ENCODE measurements at places on chromosomes 12 and 14.
A peak's percentile ranks its signal among the peaks of the same experiment; 100 is the strongest.

DNA sequence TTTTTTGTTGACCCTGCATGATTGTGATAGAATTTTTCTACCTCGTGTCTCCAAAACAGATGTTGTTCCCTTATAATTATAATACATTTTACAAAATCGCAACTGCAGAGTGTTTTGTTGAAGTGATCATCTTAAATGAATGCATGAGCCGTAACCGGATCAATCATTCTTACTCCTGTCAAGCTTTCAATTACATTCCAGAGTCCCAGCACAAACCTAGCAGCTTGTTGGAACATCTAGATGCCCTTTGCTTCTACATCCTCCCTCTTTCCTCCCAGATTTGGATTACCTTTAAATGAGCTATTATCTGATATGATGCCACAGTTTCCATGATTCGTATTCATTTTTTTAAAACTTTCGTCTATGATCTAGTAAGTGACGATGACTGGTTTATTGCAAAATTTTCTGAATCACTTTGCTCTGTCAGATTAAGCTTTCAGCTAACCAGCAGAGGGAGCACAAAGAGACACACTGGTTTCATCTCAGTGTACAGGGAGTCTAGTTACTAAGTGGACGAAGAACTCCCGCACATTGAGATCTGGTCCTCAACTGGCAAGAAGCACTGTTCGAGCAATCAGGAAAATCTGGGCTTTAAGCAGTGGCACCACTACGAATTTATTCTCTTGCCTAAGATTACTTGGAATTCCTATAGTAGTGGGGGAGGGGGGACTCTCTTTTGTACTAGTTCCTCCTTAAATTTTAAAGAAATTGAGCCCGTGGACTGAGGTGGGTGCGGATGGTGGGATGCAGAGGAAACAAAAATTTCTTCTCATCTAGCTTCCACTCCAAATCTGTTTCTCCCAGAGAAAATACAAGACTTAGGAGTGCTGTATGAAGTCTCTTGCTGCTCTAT, 40.9 kb downstream of the TSHR start:
- DNase-seq = peak; percentile 74

DNA sequence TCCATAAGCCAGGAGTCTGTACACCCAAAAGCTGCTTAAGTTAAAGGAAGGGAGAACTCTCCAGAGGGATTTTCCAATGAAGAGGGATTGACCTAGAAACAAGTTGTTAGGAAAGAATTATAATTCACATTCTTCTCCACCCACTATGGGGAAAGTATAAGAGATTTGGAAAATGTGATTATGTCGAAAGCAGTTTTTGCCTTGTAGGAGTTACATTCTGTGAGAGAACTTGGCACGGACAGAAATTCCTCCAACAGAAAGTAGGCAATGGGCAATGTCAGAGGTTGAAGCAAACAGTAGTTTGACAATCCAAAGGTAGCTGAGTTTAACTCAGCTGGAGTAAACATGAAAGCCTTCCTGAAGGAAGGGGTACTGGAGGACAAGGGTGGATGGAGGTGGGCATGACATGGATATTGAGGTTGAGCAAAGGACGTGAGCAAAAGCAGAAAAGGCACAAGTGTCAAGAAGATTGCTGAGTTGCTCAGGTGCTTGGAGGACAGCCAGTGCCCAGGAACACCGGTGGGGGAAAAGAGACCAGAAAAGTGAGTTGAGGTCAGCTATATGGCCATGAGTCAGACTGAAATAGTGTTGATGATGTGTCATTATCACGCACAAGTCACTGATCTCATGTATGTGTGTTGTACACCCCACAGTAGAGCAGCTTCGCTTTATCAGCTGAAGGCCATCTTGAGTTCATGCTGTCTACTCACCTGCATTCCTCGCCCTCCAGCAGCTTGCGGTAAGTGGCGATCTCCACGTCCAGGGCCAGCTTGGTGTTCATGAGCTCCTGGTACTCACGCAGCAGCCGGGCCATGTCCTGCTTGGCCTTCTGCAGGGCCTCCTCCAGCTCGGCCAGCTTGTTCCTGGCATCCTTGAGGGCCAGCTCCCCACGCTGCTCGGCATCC, 4.0 kb downstream of the KRT5 start:
- DNase-seq = no peak

- DNase-seq = no peak
Measured at GRCh38 chr14:92121207-92121669, 268 bp downstream of the NDUFB1 start.

DNA sequence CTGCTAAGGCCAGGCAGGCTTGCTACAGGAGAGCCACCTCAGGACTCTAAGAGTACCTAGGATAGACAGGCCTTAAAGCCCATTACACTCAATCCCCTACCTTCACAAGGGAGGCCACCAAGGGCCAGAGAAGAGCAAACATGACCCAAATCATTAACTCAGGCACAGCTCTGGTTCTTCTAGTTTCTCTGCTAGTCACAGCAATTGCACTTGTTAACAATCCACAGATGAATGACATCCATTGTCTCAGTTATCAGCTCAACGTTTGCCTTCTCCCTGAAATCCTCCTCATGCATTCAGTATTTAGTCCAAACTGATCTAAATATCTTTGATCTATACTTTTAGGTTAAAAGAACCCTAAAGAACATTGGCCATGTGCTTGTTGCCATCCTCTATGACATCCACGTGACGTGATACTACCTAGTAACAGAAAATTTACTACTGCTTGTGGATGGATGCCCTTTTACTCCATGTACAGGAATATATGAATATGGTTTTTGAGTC, 164.5 kb downstream of the STXBP6 start:
- DNase-seq = peak; percentile 50

DNA sequence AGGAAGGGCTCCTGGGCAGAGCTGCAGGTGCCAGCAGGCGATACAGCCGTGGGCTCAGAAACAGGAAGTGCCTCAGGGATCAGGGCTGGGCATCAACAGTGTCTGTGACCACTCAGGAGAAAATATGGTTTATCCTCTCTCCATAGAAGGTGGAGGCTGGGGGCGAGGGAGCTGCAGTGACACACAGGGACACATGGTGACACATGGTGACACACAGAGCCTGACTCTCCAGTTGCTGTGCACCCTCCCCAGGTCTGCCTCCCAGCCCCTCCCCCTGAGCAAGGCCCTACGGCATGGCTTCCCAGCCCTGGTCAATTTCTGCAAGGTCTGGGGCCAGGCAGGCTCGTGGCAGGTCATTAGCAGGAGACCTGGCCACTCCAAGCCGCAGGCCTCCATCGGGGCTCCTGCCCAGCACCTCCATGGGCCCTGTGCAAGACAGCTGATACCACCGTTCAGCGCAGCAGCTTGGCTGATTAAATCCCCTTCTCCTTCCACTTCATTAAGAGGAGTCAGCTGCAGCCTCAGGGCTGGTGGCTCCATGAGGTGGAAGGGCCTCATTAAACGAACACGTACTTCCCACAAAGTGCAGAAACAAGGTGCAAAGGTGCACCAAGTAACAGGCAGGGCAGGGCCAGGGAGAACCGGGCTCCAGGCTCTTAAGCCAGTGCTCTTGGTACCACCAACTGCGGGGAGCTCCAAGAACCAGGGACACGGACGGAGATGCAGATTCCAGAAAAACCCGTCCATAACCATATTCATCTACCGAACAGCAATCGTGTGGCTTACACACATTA, 60.7 kb downstream of the CCNK start:
- no peak for DNase-seq

- DNase-seq = no peak
Measured at GRCh38 chr12:41507286-41507685, 319.2 kb downstream of the PDZRN4 start.

DNA sequence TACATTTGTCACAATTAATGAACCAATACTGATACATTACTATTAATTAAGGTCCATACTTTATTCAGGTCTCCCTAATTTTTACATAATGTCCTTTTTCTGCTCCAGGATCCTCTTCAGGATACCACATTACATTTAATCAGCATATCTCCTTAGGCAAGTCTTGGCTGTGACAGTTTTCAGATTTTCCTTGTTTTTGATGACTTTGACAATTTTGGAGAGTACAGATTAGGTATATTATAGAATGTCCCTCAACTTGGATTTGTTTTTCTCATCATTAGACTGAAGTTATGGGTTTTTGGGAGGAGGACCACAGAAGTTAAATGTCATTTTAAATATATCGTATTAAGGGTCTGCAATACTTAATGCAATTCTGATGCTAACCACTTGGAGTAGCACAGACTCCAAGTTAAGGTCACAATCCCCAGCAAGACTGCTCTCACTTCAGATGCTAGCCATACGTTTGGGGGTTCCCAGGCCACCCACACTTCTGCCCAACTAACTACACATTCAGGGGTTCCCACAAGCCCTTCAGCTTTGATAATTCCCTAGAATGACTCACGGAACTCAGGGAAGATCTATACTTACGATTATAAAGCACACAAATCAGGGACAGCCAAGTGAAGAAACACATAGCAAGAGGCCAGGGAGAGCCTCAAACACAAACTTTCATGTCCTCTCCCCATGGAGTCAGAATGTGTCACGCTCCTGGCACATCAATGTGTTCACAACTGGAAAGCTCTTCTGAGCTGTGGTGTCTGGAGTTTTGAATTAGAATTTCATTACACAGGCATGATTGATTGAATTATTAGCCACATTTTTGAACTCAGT, 17.0 kb upstream of the NUBPL start:
- DNase-seq = no peak

DNA sequence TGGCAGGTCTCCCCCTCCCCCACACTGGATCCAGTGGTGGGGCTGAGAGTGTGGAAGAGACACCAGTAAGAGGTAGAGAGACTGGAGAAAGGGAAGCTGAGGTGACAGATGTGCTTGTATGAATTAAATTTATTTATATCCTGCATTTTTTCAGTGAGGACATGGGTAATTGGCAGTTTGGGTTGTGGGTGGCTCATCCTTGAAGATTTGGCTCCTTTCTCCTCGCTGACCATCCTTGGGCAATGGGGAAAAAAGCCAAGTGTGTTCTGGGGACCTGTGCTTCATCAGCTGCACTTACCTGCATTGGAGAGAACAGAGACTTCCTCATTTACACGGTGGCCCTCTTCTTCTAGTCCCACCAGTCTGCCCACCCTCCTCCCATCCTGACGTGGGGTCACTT, 86.4 kb downstream of the RFX4 start:
- no peak for DNase-seq

DNA sequence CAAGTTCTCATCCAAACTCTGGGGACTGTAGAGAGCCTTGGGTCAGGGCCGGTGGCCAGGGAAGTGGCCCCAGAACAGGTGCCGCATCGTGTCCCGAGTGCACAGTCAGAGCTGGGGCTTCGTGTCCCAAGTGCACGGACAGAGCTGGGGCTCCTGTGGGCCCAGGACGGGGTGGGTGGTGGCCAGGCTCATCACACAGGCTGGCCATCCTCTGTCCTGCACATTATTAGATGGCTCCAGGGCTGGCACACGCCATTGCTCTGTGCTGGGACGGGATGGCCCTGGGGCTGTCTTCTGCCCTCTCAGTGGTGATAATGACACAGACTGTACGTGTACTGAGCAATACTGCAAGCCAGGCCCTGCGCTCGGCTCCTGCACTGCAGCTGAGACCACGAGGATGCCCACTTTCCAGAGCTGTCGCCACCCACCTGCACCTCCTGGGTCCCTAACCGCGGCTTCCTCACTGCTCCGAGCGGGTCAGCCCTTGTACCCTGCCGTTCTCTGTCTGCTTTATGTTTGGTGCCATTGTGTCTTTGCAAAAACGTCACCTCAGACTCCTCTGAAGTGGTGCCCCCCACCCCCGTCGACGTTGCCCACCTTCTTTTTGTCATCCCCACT, 1.9 kb downstream of the FBRSL1 start:
- DNase-seq = no peak

- DNase-seq = peak; percentile 68
Measured at GRCh38 chr12:51823875-51824565, 24.5 kb downstream of the FIGNL2 start.

DNA sequence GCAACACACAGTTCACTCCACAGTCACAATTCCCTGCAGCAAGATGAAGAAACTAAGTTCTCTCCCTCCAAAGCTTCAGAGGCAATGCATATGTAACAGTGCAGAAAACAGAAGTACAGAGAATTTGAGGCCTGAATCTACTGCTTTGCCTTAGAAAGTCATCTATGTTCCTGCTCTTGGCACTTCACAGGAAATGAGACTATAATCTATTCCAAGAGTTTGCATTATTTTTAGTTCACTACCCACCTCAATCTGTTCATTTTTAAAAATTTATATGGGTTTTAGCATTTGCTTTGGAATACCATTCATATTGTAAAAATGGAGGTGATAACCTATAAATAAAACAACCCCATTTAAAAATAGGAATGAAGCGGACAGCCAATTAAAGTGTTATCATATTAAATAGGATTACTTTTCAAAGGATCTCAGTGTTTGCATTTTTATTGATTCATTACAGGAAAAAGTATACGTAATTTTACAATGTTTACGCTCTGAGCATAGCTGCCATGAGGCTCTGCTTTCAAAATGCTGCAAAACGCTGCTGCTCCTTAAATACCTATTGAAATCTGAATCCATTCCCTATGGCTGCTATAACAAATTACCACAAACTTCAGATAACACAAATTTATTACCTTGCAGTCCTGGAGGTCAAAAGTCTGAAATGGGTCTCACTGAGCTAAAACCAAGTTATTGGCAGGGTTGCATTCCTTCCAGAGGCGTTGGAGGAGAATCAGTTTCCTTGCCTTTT, 60.0 kb downstream of the ARMH4 start:
- DNase-seq = no peak

- DNase-seq = no peak
Measured at GRCh38 chr14:22664261-22664660, 20.1 kb upstream of the OR6J1 start.

DNA sequence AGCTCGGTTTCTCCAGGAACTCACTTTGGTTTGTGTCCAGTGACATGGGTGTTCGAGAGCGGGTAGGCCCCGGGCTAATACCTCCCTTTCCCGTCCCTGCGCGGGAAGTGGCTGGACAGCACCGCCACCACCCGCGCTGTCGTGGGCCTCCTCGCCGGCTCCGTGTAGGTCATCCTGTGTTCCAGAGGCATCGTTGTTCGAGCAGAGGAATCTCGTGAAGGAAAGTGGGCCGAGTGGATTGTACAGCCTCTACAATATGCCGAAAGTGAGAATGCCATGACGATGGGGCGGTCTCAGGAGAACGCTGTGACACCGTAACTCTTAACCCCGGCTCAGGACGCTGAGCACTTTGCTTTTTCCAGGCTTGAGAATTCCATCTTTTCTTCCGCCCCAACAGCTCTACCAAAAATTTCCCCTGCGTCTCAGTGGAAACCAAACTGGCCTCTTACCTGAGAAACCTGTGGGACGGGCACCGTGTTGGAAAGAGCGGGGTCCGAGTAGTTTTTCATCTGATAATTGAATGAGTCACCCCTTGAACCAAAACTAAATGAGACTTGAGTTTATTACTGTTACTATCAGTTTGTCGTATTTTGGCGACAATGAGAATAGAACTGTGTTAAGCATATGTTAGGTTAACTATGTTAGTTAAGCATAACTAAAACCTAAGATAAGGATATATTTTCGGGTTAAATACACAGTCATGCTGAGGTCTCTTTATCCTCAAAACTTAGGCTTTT, 510 bp downstream of the EIF2S1 start:
- no peak for DNase-seq

GRCh38 chr14:31326111-31326510, 94.2 kb downstream of the HEATR5A start:
- DNase-seq = no peak

GRCh38 chr12:3107954-3108353, 30.8 kb downstream of the TSPAN9 start:
- DNase-seq = no peak

GRCh38 chr14:75934998-75935628, 46.7 kb downstream of the TGFB3 start:
- DNase-seq = peak; percentile 81

Measured in midbrain (tissue), 1 donor.